BJ (cell line): ENCODE measurements at places on chromosomes 12 and 14. TPM values are rescaled to one million over a fixed set of nuclear protein-coding genes. Genes with fewer than 3 reads are reported as not detected.

The KCNJ8 gene
- 7.6 and 8.7 TPM in 2 replicates for polyA plus RNA-seq

- no peak for DNase-seq
Measured at GRCh38 chr14:95516554-95517181, at the start of gene SYNE3. SYNE3 (minus strand) TSS chr14:95516650; CDS start chr14:95475821, 40,829 bp downstream.

GRCh38 chr12:116502989-116503496, 56.1 kb upstream of the MAP1LC3B2 start:
- DNase-seq = no peak

- no peak for DNase-seq
Measured at GRCh38 chr12:108573317-108573716, 10.9 kb downstream of the ISCU start.

GRCh38 chr12:95995238-95996031, 709 bp downstream of the HAL start:
- no peak for DNase-seq
